ENCODE measurements at places on chromosomes 7 and 10.

- DNase-seq: peak; percentile 48
These were observed 74.3 kb upstream of the ASAH2 start for GRCh38 chr10:50325449-50326171.

DNA sequence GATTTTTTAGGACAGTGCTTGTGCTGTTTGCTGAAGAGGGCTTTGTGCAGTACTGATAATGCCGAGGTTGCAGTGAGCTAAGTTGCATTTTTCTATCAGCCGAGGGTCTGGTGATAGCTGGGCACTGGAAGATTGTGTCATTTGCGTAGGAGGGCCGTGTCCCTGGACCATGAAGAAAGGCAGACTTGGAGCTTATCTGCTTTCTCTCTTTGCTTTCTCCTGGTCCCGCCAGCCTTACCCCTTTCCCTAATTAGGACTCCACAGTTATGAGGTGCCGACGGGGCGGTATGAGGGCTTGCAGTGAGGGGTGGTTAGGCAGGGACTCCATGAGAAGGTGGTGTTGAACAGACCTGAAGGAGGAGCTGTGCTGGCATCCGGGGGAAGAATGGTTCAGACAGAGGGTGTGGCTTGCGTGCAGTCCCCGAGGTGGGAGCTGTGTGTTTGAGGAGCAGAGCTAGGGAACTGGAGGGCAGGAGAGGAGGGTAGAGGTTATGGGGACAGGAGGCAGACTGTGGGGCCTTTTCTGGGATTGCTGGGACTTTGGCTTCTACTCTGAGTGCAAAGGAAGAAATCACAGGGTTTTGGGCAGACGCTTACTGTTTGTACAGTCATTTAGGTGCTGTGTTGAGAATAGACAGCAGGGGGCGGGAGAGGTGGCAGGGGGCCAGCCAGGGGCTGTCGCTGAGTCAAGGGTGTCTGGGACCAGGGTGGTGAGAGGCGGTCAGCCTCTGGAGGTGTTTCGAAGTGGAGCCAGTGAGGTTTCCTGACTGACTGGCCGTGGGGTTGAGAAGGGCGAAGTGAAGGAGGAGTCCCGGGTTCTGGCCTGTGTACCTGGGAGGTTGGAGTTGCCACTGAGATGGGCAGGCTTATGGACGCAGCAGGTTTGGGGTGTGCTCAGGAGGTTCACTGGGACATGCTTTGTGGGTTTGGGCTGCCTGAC lies 43.4 kb downstream of the PRF1 start:
- DNase-seq: peak; percentile 75

DNA sequence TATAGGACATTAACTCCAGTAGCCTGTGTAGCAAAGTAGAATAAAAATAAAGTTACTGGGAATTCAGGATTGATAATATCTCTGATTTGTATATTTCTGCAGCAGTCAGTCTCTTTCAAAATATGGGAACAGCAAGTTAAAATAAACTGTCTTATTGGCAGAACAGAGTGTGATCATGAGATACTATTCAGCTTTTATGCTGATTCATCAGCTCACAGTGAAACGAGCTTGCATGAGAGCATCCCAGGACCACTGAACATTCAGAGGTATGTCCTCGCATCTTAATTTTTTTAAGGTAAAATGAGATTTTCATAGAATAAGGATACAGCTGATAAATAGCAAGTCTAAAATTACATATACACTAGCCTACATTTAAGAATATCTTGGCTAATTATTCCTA lies 282.5 kb upstream of the MYO3A start:
- DNase-seq: no peak

DNA sequence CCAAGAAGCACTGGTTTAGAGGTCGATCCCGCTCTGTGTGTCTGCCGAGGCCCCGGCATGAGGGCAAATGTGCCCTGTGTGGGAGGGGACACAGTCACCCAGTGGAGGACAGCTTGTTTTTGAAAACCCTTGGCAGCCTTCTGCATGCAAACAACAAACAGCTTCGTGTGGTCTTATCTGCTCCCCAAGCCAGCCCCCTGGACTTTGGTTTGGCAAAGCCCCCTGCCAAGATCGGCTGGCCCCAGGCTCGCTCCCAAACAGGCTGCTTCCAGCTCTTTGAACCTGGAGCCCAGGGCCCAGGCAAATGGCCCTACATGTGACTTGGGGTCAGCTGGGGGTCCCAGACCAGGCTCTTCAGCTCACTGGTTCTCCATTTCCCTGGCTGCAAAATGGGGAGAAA lies 2.9 kb downstream of the ELN start:
- no peak for DNase-seq

GRCh38 chr10:12195281-12195602 lies 449 bp downstream of the NUDT5 start:
- no peak for DNase-seq

DNA sequence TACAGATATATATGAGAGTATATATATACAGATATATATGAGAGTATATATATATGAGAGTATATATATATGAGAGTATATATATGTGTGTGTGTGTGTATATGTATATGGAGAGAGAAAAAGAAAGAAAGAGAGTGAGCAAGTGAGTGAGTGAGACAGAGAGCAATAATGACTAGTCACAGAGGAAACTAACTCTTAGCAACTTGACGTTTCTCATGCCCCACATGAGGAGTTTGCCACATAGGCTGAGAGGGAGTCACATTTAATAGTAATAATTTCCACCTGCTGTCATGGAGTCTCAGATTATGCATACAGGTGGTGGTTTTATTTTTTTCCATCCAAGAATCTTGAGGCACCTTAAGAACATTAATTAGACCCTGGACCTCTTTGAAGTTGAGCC lies 199.9 kb downstream of the GATA3 start:
- no peak for DNase-seq

- DNase-seq: no peak
These were observed 416.1 kb downstream of the DNAJB6 start for GRCh38 chr7:157752832-157753291.

DNA sequence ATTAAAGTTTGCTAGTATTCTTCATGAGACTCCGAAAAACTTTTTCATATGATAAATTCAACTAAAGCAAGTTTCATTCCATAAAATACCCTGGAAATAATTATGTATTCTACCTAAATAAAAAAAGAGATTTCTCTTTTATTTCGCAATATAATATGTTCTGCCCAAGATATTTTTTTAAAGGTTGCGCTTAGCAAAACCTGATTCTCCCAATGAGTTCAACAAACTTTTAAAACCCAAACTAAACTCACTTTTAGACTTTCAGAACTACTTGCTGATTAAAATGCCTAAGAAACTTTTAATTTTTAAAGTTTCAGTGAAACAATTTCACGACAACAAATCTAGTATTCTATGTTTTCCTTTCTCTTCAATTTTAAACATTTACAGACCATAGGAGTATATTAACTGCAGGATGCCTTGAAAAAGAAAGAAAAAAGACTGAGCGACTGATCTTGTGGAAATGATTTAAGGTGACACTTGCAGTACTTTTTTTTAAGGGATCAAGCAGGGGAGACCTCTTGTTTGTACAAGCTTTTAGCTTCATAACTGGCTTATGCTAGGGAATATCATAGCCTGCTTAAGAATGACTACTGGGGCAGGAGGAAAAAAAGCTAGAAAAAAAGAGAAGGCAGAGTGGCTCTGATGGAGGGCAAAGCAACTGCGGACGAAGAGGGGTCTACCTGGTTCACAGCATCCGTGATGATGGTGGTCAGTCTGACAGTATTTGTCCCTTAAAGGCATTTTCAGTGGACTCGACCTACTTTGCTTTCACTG lies 1.5 kb downstream of the ZNF800 start:
- DNase-seq: no peak

DNA sequence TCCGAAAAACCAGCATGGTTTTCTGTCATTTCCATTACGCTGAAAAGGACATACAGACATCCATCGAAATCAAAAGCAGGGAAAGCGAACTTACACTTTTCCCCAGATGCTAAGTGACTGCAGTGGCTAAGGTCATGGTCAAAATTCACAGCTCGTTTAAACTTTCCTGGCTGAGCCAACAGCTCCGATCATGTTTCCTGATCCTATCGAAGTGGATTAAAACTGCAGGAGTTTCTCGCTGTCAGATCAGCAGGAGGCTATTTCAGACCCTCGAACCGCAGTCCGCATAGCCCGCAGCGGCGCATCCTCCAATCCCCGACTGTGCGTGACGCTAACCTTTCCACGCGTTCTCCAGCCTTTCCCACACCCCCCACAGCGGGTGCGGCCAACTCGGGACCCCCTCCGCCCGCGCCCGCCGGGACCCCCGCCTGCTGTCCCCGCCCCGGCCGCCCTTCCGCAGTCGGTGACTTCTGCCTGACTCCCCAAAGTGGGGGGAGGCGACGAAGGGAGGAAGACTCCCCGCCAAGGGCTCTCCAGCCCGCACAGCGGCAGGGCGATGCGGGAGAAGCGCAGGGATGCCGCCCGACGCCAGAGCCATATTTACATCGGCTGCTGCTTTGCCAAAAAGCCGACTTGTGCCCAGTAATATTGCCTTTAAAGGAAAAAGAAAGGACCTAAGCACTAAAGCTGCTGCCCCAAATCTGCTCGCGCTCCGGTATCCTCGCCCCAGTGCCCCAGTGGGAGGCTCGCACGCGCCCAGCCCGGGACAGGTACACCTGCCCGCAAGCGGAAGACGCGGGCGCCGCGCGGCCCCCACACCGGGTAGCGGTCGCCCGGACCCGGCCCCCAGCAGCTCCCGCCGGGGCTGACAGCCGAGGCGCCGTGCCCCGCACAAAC lies 1.2 kb downstream of the PIP4K2A start:
- peak; percentile 44 for DNase-seq

GRCh38 chr7:78912781-78913180 lies 540.7 kb downstream of the MAGI2 start:
- no peak for DNase-seq

- DNase-seq: no peak
These were observed 37.5 kb upstream of the DOCK1 start for GRCh38 chr10:126867567-126868365.

- no peak for DNase-seq
These were observed 126.9 kb downstream of the RPS24 start for GRCh38 chr10:78160591-78160990.

- no peak for DNase-seq
These were observed 34.3 kb downstream of the STK32C start for GRCh38 chr10:132273304-132273944.

DNA sequence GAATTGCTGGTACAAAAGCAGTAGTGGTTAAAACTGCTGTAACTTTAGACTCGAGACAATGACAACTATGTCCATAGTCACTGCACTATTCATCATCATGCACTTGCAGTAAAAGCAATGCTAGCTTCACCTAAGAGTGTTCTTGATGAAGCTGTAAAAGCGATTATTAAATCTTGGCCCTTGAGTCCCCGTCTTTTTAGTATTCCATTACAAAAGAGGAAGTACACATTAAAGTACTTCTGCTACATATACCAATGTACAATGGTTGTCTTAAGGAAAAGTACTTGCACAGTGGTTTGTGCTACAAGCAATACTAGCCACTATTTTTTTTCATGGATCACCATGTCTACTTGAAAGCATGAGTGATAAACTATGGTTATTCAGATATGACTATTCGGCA lies 78.3 kb downstream of the ATAD1 start:
- no peak for DNase-seq

DNA sequence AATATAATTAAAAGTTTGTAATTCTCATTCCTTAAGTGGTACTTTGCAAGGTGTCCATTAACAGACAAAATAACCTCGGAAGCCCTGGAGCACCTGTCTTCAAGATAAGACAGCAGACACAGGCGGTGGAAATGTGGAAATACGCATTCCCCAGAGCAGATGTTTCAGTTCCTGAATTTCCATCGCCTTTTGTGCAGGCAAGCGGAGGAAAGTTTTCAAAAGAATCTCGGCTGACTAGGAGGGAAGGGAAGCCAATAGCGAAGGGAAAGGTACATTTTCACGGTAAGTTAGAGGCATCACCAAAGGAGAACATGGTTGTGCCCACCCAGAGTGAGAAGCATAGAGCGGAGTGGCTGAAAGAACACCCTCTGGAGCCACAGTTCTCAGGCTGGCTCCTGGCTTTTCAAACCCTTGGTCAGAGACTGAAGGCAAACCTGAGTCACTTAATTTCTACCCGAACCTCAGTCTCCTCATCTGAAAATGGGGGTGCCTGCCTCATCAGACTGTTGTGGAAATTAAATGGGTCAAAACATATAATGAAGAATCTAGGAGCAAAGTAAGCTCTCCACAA lies 13.6 kb downstream of the CPA1 start:
- DNase-seq: no peak

DNA sequence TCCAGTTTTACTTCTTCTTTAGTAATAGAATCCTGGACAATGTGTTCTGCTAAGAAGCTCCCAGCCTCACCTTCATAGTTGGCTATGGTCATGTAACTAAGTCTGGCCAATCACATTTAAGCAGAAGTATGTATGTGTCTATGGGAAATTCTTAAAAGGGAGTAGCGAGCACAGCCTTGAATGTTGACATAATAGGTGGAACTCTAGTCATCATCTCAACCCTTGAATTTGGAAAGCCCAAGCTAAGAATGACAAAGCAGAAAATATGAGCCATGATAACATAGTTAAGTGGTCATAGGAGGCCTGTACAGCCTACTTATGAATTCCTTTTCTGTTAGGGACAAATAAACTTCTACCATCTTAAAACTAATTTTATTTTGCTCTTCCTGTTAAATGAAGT lies 134.1 kb downstream of the MAGI2 start:
- DNase-seq: no peak

DNA sequence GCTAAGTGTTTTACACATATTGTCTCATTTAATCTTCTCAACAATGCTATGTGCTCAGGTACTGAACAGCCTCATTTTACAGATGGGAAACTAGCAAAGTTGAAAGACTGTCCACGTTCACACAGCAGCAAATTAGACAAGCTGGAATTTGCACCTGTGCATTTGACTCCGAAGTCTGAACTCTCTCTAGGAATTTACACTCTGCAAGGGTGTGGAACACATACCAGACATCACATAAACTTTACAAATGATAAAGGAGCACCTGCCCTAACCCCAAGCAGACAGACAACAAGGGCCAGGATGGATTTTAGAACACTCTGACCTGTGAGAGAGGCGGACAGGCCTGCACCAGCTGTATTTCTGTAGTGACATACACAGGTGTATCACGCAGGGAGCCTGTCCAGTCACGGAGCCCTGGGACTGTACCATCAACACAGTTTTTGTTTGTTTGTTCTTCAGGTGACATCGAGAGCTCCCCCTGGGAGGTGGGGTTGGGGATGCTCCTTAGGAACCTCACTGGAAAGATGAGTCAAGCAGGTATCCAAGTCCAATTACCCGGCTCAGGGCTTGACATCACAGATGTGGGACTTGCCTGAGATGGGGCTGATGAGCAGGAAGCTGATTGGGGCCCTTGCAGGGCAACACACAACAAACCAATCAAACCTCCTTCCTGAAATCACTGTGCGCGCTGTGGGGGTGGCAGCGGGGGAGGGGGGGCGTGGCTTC lies 31.0 kb downstream of the MKI67 start:
- peak; percentile 20 for DNase-seq

- no peak for DNase-seq
These were observed 187.4 kb upstream of the MGMT start for GRCh38 chr10:129279446-129280154.

- DNase-seq: peak; percentile 35
These were observed 649 bp downstream of the ACTR3B start for GRCh38 chr7:152759949-152760853.

DNA sequence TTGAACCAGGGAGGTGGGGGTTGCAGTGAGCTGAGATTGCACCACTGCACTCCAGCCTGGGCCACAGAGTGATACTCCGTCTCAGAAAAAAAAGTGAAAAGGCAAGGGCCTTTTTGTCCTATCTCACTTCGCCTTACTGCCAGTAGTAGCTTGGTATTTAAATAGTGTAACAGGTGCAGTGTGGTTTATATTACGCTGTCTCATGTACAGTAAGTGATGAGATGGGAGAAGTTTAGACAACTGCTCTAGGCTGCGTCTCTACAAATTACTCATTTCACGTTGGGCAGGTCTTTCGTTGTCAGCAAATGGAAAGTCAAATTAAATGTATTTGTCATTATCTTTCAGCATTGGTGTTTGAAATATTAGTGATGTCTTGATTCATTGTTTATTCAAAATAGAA lies 15.5 kb upstream of the PFKFB3 start:
- DNase-seq: no peak

All from GM23338 (cell line).